ENCODE measurements at places on chromosomes 3 and 15.

GRCh38 chr3:123375014-123375940 is 73.6 kb downstream of the ADCY5 start:
- no peak for DNase-seq

DNA sequence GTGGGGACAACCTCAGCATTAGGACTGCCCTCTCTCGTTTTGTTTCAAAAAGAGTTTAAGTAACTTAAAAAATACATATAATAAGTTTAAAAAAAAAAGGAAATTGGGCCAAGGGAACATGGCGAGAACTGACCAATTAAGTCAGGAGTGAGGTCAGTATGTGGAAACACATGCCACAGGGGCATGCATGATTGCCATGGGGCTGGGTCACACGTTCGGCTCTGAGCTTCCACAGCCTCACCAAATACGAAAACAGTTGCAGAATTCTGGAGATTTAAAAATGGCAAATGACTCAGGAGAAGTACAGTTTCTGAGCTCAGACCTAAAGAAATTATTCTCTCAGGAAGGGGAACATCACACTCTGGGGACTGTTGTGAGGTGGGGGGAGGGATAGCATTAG is 24.1 kb downstream of the PDE8A start:
- no peak for DNase-seq

- peak; percentile 15 for DNase-seq
Measured at GRCh38 chr3:184710870-184711492, 883 bp downstream of the MAGEF1 start.

GRCh38 chr15:39588531-39589192 is 7.8 kb downstream of the THBS1 start:
- no peak for DNase-seq

DNA sequence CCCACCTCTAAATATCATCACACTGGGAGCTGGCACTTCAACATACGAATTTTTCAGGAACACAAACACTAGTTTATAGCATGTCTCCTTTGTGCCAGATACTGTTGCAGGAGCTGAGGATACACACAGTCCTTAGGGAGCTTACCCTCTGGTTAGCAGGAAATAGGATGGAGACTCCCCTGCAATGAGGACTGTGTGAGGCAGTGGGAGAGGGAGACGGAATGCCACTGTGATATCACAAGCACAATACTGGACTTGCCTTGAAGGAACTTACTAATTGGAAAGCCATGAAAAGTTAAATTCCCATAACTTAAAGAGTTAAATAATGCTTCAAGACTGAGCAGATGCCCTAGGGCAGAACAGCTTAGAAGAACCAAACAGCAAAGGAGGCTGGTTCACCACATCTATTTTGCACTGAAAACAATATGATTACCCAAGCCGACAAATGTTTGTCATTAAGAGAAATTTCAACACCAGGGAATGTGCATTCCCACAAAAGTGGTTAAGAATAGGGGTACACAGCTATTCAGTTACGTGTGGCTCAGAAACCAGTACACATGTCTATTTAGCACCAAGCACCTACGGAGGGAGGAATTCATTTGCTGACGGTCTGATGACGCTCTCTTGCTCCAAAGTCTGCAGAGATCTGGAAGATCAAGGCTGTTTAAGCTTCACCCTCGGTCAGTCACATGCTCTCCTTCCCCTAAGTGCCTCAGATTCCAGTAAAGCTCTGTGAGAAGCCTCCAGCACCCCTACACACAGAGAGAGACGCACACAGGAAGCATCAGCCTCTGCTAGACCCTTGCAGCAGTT is 5.2 kb downstream of the TBC1D2B start:
- DNase-seq = no peak

DNA sequence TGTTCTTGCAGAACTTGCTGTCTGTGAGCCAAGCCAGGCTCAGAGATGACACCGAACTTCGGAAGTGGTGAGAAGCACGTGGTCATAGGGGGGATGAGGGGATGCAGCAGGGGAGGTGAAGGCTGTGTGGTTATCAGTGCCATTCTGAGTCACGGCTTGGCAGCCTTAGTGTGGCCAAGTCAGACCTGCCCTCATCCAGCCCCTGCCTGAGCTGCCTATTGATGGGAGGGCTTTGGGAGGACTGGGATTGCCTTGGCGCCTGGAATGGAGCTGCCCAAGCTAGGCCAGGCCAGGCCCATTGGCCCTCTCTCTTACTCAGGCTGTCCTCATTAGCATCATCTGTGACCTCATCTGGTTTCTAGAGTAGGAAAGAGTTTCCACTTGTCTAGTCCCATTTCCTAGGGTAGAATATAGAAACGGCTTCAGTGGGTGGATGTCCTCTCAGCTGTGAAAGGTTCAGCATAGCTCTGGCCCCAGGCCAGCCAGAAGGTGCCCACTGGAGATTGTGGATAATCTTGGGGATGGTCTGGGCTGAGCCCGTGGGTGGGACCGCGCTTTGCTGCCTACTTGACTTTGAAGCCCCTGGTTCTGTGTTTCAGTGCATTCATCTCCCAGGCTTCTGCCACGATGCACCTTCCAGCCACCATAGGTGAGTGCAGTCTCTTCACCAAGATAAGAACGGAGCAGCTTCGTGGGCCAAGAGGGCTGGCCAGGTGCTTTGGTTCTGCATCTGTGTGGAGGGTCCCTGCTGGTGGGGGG is 7.2 kb downstream of the FAH start:
- DNase-seq = no peak

- no peak for DNase-seq
Measured at GRCh38 chr15:29959384-29960137, 123.2 kb upstream of the GOLGA8J start.

DNA sequence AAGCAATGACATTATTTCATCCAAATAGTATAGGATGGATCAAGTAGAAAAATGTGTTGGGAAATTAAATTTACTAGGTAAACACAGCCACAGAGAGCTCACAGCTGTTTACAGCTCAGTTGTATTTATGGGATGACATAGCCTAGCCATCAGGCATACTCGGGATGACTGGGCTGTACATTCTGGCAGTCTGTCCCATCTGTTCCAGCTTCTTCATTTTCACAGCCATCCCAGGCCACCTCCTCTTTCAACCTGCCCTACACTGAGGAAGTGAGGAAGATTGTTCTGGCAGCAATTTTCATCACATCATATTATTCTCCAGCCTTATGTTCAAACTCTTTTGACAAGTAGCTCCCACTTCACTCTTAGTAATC is 98.4 kb upstream of the PFN2 start:
- DNase-seq = no peak

GRCh38 chr3:42936157-42936981 is 30.4 kb downstream of the ZNF662 start:
- peak; percentile 47 for DNase-seq

DNA sequence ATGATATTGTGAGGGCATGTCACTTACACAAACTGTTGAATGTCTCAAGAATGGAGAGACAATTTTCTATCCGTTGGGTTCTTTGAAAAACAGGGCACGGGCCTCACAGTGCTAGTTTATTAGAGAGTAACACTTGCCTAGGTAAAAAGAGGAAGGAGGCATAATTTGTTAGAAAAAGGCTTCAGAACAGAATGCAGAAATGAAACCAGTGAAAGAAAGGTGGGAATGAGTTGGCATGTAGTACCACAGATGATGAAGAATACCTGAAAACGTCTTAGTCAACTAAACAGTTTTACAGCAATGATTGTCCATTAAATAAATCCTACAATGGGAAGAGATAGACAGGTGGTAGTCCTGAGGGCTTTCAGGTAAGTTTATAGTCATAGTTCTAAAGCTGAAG is 1399.7 kb upstream of the CADM2 start:
- DNase-seq = no peak

- DNase-seq = no peak
Measured at GRCh38 chr15:27677951-27678350, 421.2 kb downstream of the OCA2 start.

DNA sequence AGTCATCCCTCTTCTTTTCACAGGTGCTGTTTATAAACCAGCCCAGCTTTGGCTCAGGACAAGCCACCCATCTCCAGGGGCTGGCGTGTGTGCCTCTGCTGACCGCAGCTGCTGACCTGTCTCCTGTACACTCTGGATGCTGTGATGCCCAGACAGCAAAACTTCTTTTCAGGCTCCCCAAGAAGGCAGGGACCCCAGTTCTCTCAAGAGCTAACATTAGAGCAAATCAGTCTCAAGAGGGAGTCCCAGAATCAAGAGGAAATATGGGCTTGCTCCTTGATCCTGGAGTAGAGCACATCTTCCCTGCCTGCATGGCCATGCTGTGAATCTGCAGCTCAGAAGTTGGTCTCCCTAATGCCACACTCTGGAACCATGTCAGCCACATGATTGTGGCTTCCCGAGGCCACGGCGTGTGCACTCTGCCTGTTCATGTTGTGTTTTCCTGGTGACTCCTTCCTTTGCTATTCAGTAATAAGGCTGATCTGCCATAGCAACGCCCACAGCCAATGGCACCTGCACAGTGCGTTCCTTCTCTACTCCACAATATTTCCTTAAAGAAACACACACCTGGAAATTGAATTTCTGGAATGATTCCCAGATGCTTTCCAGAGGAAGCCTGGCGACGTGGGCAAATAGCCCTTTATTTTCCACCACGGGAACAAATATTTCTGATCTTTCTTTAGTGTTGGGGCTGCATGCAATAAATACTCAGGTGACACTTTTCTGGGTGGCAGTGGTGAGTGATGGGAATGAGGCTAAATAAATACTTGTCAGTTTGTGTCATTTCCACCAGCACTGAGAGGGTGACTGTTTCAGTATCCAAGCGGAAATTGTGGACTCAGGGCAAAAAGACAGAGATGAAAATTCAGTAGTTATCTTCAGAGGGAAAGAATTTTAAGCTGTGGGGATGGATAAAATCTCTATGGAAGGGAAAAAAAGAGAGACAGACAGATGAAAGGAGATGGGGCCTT is 21.9 kb upstream of the THSD4 start:
- DNase-seq = no peak

- DNase-seq = peak; percentile 50
Measured at GRCh38 chr3:69997631-69998307, 1.8 kb upstream of the SAMMSON start.

DNA sequence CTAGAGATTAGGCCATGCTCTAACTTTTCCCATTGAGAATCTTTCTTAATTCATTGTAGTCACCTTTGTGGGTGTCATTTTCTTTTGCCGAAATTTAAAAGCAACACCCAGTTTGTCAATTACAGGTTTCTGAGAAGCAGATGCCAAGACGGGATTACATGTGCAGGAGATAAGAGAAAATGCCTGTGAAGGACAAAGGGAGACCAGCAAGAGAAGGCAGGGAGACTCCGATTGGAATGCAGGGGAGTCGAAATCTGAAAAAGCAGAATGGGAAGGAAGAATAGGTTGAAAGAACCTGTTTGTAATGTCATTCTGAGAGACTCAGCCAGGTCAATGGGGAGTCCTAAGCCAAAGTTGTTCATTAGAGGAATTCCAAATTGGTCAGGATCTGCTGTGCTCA is 3.6 kb upstream of the DPH6 start:
- DNase-seq = no peak

GRCh38 chr3:168085491-168086119 is 10.1 kb downstream of the GOLIM4 start:
- no peak for DNase-seq

- peak; percentile 26 for DNase-seq
Measured at GRCh38 chr3:102761766-102762165, 327.0 kb downstream of the ZPLD1 start.

- DNase-seq = no peak
Measured at GRCh38 chr3:142563496-142563997, 15.0 kb downstream of the ATR start.

- no peak for DNase-seq
Measured at GRCh38 chr3:192223815-192224214, 503.5 kb downstream of the FGF12 start.

DNA sequence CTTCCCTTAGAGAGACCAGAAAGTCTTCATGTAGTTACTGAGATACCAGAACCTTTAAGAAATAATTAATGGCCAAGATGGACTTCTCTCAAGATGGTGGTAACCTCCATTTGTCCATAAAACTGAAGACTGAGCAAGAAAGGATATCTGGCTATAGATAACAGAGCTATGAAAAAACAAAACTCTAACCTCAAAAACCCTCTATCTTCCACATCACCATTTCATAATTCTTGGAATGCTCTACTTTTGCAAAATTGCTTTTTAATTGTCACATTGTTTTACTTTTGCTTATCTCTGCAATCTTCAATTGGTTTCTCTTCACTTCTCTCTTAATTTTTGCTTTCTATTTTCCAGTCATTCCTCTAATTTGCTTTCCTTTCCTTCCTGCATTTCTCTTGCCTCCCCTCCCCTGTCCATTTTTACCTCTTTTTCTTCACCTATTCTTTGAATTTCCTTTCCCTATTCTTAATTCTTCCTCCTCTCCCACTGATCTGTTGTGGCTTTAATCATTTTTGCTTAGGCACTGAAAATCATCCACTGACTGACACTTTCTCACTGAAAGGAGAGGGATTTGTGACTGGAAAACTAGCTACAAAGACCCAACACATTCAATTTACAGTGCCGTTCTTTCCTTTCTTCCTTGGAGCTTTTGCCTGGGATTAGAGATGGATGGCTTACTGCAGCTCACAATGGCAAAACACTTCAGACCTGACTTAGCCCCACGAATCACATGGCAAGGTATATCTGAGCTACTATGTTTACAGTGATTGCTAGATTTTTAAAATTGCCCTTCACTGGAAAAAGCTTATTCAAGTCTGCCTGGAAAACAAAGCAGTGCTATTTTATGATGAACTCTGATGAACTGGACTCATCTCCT is 242.8 kb downstream of the CHST2 start:
- no peak for DNase-seq

DNA sequence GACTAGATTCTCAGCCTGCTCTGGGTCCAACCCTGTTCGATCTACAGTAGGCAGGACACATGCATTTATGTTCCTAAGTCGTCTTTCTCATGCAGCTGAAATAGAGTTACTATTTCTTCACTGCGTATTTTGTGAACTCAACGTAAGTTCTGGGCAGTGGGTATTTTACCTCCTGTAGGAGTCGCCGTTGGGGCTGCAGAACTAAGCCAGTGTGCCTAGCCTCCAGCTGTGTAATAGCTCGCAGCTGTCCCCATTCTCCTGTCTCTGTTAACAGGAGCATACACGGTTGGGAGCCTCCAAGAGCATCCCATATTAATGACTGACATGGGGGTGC is 58.4 kb upstream of the HRH1 start:
- DNase-seq = no peak

DNA sequence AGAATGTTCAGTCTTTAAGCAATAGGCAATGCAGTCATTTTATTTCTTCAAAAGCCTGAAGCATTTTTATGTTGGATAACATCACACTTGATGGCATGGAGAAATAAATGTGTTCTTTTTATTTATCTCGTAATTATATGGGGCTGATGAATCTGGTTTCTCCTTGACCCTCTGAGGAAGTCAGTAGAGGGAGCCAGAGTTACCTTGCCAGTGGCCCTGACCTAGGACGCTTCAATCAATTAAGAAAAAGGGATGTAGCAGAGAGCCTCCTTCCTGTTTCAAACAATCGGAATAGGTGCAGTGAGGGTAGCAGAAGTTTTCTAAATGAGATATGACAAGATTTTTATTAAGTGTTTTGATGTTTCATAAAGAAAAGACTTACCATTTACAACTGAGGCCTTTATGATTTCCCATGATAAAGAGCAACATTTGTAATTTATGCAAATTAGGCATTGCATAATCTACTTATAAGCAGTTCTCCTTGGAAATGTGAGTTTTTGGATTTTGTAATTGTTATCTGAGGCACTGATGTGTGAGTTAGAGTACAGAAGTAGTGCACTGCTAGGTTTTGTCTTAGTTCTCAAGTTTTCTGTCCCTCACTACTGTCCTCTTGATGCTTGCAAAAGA is 129.1 kb downstream of the RAP2B start:
- no peak for DNase-seq

GRCh38 chr3:142614059-142614626 is 17.9 kb downstream of the PLS1 start:
- DNase-seq = no peak

Data from putamen (tissue), 1 donor.